Sigmoid colon (tissue), 7 donors: ENCODE measurements at places on chromosomes 7 and 10. TPM values are rescaled to one million over a fixed set of nuclear protein-coding genes. Genes with fewer than 3 reads are reported as not detected.

DNA sequence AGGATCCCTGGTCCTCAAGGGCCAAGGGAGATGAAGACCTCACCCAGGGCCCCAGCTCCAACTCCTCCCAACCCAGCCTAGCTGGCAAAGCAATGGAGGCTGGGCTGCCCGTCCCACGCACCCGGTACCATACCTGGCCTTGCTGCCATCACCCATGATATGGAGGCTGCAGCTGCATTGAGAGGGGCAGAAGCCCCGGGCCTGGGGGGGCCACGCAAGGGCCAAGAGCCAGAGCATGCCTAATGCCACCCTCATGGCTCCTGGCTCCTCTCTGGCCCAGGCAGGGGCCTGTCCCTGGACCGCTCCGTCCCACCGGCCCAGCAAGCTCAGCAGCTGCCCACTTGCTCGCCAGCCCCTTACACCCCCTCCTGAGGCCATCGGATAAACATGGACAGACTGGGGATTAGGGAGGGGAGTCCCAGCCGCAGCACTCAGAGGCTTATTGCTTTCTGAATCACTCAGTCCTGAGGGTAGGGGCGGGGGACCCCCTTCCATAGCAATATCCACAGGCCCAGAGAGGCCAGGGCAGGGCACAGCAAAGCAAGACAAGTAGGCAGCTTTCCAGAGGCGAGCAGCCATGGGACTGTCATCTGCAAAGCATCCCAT is at the start of gene LRIT1:
Gene LRIT1 (minus strand): TSS at position 362 of the 606 bp plus-strand sequence. CDS start 107 bp downstream, at position 255.
- no peak for DNase-seq

DNA sequence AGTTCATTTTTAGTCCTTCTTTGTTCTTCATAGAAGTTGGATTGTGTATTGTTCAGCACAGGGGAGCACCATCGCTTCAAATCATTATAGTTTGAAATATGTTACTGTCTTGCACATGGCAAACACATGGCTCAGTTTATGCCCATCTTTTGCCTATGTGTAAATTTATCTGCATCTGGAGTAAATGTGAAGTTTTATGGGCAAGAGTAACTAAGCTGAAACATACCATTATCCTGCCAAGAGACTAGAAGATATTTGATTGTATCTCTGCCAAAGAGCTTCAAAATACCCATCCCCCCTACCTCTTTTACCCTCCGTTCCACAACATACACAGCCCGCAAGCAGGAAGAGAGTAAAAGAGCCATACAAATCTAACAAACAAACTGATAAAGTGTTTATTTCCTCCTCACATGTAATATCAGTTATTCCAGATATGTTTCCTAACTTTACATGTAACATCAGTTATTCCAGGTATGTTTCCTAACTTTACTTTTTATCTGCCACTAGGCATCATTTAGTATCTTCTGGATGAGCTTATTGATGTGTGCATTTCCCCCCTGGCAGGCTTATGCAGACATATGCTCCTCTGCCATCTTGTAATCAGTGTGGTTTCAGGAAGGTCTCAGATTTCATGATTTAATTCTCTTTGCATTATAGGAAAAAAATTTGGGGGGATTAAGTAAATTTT is 127.7 kb downstream of the SRI start:
- no peak for DNase-seq

The LRIT1 gene
- not detected for total RNA-seq

DNA sequence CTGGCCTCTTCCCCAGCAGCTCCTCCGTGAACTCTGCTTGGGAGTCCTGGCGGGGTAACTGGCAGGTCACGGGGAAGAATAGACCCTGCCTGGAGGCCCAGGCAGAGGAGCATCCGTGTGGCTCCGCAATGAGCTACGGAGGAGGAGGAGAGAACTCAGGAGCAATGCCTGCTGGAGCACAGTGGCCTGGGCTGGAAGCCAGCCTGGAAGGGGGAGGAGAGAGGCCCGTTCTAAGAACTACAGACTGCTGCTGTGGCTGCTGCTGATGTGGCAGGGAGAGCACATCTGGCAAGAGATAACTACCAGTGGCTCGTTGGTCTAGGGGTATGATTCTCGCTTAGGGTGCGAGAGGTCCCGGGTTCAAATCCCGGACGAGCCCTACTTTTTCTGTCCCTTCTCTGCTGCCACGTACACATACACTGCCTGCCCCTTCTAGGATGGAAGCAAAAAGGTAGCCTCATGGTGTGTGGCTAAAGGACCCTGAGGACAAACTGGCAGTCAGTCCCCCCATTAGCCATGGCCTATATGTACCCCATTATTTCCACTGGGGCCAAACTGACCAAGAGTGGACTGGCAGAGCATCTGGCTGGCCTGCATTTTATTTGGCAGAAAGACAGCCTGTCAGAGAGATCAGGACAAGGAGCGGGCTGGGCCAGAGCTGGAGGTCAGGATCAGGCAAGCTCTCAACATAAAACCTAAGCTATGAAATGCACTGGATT is 7.7 kb upstream of the OPN1SW start:
- DNase-seq, result peak; percentile 93

The TOMM7 gene
- total RNA-seq, result 148 TPM

GRCh38 chr10:71700731-71701368 is 18.7 kb downstream of the C10orf105 start:
- DNase-seq, result no peak

GRCh38 chr10:124693801-124694416 is 50.3 kb downstream of the FAM53B start:
- DNase-seq, result peak; percentile 85

The MKX gene
- total RNA-seq, result 13.9 TPM
